ENCODE measurements at places on chromosomes 1 and 21. TPM values are rescaled to one million over a fixed set of nuclear protein-coding genes. Genes with fewer than 3 reads are reported as not detected.

DNA sequence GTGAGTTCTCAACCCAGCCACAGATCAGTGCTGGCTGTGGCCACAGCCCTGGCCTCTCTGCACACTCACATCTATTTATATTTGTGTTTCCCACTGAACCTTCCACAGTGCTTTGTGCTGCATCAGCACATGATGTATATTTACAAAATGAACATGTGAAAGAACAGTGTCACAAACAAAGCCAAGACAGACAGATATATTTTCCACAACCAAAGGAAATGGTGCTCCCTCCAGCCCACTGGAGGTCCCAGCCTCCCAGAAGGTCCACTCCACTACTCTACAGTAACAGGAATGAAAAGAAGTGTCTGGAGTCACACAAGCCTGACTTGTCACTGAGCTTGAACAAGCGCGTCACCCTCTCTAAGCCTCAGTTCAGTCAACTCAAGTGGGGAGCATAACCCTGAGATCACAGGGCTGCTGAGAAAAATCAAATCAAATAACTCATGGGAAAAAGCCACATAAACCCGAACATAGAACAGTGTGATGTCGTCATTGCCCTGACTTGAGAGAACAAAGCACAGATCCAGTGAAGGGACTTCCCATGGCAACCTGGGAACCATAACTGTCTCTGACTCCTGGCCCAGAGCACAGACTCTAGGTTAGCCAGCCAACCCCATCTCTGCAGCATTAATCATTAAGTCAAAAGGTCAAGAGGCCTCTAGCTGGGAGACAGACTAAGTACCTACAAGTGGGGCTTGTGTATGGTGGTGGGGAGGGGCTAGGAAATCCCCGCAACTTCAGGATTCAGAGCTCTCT, 121.2 kb downstream of the TRABD2B start:
- no peak for DNase-seq

GRCh38 chr21:23698619-23699018, 1908.7 kb downstream of the MRPL39 start:
- DNase-seq = no peak

GRCh38 chr1:203091761-203092330, 6.0 kb upstream of the MYOG start:
- peak; percentile 73 for DNase-seq

- DNase-seq = no peak
These were observed 53.8 kb upstream of the DPH5 start for GRCh38 chr1:101079341-101079740.

- no peak for DNase-seq
These were observed 155.8 kb downstream of the TRABD2B start for GRCh38 chr1:47841356-47841755.

The FAM78B gene
- total RNA-seq = 0.13 TPM

DNA sequence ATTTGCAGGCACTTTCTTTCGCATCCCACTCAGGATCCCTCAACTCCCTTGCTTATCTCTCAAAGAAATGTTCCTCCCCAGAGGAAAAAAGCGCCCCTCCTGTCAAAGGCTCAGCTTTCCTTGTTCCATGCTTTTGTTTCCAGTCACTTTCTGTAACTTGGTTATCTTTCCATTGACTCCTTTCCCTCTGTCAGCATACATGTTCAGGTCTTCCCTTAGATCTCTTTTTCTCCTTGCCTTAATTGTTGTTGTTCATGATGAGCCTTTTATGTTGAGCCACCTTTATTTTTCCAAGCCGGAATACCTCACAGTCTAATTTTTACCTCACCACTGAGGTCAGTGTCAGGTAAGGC, 46.5 kb upstream of the PODN start:
- peak; percentile 5 for DNase-seq

DNA sequence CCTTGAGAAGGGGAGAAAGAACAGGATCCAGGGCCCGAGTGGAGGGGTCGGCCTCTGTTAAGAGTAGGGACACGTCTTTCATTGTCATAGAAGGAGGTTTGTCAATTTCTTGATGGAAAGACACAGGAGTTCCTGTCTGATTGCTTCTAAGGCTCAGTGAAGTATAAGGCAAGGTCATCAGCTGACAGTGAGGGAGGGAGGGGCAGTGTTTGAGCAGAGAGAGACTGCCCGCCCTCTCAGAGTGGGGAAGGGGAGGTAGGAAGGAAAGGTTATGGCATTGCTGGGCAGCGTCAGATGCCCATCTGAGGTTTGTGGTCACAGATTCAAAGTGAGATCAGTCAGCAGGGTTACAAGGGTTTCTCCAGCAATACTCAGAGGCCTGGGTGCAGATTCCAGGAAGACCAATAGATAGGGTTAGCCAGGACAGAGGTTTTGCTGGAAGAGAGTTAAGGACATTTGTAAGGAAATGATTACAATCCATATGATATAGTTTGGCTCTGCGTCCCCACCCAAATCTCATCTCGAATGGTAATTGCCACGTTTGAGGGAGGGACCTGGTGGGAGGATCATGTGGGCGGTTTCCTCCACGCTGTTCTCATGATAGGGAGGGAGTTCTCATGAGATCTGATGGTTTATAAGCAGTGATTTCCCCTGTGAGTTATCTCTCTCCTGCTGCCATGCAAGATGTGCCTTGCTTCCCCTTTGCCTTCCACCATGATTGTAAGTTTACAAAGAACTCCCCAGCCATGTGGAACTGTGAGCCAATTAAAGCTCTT, 127.2 kb upstream of the GJB5 start:
- no peak for DNase-seq

- peak; percentile 97 for DNase-seq
These were observed 4.5 kb downstream of the FHL3 start for GRCh38 chr1:38000529-38001455.

GRCh38 chr1:31063631-31064030, 1.9 kb downstream of the PUM1 start:
- no peak for DNase-seq

DNA sequence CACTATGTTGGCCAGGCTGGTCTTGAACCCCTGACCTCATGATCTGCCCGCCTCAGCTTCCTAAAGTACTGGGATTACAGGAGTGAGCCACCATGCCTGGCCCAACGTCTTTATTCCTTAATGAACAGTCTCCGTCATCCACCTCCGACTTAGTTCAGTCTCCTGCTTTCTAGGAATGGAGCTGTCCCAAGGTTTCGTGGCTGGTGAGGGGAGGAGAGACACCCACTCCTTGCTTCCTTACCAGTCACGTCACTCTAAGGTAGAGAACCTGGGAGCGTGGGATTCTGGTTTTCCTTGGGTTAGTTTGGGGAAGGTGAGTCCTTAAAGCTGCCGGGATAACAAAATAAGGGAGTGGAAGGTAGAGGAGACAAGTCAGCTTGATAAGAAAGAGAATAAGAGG, 55.0 kb upstream of the ATP2B4 start:
- no peak for DNase-seq

- DNase-seq = no peak
These were observed 11.0 kb downstream of the ITGB2 start for GRCh38 chr21:44909719-44910118.

The WASF2 gene
- total RNA-seq = 31.0 TPM

The DUSP12 gene
- 29.1 TPM for total RNA-seq

The WNT9A gene
- 3.5 TPM for total RNA-seq

DNA sequence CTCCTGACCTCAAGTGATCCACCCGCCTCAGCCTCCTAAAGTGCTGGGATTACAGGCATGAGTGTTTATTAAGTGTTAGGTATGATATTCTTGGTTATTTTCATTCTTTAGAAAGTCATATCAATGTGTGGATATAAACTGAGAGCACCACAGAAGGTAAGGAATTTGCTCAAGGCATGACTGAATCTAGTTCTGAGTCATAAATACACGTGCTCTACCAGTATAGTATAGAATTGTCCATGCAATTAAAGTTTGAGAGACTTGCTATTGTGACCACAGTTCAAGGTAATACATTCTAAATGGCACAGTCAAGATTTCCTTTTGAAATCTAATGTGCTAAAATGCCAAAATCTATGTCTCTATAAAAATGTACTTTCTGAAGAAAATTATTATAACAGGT, 401.1 kb upstream of the CHRM3 start:
- no peak for DNase-seq

The WNT4 gene
- total RNA-seq = not detected

The SLAMF1 gene
- total RNA-seq = 0.38 TPM

DNA sequence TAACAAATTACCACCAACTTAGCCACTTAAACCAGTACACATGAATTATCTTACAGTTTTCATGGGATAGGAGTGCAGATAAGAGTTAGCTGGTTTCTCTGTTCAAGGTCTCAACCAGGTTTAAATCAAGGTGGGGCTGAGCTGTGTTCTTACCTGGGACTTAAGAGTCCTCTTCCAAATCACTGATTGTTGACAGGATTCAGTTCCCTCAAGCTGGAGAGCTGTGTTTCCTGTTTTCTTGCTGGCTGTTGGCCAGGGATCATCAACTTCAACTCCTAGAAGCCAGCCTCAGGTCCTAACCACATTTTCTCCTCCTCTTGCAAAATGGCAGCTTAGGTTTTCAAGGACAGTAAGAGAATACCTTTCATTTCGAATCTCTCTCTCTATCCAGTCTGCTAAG, 123.8 kb upstream of the CHRM3 start:
- DNase-seq = no peak

DNA sequence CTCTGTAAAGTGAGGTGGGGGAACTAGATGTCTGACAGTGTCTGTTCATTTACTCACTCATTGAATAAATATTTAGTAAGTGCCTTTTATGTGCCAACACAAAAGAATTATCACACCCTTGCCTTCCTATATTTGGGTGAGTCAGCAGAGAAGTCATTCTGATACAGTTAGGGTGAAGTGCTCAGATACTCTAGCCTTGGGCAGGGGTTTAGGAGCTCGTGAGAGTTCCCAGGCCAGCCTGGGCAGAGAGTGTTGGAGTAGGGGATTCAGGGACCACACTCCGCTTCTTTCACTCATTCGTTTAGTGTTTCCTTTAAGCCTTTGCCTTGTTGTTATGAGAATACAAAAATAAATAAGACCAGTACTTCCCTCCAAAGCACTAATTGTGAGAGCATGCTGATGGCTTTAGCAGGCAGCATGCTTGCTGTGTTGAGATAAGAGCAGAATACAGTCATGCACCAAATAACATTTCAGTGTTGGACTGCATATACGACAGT, 83.9 kb downstream of the DYRK1A start:
- peak; percentile 57 for DNase-seq

DNA sequence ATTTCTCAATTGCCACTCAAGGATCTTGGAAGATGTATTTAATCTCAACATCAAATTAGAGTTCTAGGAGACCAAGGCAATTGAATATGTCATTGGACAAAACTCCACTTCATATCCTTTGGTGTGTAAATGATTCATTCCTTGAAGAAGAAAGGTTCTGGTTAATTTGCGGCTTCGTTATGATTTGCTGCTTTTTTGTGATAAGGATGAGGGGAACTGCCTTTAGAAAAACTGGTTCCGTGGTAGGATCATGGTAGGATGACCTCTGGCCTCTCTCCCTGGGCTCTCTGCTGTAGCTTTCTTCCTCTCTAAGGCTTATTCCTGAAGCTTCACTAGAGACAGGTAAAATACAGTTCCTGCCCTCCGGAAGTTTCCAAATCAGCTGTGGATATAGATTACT, 51.5 kb upstream of the ERRFI1 start:
- no peak for DNase-seq

The ERICH3 gene
- not detected for total RNA-seq

The UTS2 gene
- not detected for total RNA-seq

DNA sequence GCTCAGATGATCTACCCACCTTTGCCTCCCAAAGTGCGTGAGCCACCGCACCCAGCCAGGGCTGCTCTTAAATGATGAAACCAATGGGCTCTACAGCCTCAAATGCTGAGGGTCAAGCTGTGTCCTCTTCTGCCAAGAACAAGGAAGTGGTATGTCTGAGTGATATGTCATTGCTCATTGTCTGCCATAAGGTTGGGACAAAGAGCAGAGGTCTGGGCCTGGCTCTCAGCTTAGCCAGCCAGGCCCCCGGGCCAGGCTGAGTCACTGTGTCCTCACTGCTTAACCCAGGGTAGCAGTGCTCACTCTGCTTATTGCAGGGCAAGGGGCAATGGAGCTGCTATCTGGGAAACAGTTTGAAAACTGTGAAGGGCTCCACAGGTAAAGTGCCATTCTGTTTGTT, 8.3 kb upstream of the ETS2 start:
- no peak for DNase-seq

DNA sequence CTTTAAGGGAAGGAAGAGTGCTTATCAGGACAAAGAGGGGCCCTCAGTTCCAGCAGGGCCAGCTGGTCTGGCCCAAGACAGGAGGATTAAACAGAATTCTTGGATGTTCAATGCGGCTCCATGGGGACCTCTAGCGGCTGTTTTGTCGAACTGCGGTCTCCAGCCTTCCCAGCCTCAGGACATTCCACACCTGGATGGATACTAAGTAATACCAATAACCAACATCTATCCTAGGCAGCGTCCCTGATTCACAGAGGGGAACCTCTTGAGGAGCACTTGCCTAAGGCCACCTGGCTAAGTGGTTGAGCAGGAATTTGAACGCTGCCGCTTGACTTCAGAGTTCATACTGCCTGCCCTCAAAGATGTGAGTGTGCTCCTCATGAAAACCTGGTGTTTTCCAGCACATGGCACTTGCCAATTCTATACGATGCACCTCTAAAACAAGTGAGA, 15.5 kb upstream of the CD247 start:
- peak; percentile 47 for DNase-seq

DNA sequence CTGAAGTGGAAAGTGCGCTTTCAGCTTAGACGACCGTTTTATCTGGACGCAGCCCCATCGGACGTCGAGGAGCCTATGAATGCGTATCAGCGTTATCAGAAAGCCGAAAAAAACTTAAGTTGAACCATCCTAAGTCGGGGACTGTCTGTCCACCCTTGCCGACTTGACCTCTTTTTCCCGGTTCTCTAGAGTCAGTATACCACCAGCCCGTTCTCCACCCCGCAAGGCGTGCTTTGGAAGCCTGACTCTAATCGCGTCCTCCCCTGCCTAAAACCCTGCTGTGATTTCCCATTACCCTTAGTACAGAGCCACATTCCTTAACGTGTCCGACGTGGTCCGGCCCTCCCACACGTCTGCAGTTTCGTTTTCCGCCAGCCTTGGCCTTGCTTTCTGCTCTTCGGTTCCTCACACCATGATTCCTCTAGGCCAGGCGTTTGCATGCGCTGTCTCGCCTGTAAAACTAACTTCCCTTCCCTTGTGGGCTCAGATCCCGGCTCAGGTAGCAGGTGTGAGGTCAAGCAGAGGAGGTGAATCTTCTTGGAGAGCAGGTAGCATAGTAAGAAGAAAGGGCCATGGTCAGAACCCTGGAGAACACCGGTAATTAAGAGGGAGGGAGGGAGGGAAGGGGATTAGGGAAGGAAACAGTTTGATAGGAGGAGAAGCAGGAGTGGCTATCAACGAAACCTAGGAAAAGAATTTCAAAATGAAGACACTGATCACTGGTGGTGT, 865 bp downstream of the ADPRS start:
- peak; percentile 42 for DNase-seq

The GOLT1A gene
- total RNA-seq = not detected
